ENCODE measurements at places on chromosomes 13 and 19. TPM values are rescaled to one million over a fixed set of nuclear protein-coding genes. Genes with fewer than 3 reads are reported as not detected.

DNA sequence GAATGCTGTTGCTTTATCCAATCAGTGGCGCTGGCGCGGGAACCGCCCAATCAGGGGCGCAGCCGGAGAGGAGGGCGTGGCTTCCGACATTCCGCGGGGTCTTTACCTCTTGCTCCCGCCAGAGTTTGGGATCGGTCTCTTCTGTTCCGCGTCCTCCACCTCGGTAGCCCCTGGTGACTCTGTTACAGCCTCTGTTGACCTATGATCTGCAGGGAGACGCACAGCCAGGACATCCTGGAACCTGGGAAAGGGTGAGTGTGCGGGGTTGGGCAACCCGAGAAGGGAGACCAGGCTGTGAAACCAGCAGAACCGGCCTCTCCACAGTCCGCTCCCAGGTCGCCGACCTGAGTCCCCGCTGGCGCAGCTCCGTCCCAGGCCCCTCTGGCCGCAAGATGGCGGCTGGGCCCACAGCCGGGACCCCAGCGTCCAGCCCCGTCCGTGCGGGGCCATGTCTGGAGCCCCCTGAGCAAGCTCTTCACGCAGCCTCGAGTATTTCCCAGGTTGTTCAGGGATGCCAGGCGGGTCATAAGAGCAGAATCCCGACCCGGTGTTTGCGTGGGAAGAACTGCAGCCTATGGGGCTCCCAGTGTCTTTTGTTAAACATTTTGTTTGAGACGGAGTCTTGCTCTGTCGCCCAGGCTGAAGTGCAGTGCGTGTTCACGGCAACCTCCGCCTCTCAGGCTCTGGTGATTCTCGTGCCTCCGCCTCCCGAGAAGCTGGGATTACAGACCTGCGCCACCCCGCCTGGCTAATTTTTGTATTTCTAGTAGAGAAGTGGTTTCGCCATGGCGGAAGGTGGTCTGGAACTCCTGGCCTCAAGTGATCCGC, 4.4 kb upstream of the ZNF681 start:
- DNase-seq: peak; percentile 87

DNA sequence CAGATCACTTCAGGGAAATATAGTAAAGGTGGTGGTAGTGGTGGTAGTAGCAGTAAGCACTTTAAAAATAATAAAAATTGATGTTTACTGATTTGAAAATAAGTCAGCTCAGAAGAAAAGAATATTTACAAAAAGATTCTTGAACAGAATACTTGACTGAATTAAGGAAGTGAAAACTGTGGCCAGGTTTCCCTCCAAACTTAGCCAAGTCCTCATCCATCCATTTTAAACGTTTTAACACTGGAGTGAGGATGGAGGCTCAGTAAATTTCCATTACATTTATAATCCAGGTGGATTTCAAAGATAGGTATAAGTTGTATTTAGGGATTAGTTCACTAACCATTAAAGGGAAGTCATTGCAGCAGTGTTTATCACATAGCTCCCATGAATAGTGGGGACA, 221.5 kb downstream of the RGCC start:
- DNase-seq: no peak

- no peak for DNase-seq
These were observed 19.7 kb upstream of the LDLR start for GRCh38 chr19:11069561-11069960.

GRCh38 chr19:11137542-11138384, 17.8 kb downstream of the SPC24 start:
- peak; percentile 90 for DNase-seq

GRCh38 chr19:55303477-55303876, 19.7 kb downstream of the BRSK1 start:
- no peak for DNase-seq

DNA sequence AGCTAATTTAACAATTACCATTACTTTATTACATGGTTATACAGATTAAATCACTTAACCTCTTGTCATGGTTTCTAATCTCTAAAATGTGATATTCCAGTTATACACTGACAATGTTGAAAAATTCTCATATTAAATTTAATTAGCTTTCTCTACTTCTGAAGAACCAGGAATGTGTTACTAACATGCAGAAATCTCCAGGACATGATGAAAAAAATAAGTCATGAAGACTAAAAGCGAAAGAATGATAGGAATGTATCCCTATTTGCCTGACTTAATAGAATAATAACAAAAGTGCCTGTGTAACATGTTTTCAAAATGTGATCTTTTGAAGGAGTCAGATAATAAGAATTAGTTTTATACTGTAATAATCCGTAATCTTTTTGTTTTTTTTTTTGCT, 2823.7 kb upstream of the PCDH20 start:
- DNase-seq: no peak

DNA sequence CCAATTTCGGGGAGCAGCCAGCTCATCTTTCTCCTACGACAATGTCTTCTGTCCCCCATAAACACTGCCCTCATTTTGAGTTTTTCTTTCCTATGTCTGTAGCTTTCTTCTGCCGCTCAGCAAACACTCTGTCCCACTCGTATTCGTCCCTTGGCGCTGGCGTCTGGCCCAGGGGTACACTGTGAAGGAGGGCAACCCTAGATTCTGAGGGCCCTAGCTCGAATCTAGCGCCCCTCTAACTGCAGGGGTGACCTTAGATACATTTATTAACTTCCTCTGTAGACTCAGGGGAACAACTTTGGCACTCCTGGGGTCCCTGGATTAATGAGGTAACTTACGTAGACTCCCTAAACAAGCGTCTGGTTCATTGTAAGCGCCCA, 677 bp upstream of the LRCH1 start:
- DNase-seq: no peak

DNA sequence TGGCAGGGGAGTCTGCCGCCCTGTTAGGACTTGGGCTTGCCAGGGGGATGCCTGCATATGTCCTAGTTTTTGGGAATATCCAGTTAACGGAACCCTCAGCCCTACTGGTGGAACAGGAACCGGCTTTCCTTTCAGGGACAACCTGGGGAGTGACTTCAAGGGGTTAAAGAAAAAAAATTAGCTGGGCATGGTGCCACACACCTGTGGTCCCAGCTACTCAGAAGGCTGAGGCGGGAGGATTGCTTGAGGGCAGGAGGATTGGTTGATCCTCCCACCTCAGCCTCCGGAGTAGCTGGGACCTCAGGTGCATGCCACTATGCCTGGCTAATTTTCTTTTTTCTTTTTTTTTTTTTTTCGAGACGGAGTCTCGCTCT, 22.5 kb downstream of the LDLR start:
- DNase-seq: no peak

- DNase-seq: no peak
These were observed 90.1 kb downstream of the ANKRD10 start for GRCh38 chr13:110824702-110825300.

DNA sequence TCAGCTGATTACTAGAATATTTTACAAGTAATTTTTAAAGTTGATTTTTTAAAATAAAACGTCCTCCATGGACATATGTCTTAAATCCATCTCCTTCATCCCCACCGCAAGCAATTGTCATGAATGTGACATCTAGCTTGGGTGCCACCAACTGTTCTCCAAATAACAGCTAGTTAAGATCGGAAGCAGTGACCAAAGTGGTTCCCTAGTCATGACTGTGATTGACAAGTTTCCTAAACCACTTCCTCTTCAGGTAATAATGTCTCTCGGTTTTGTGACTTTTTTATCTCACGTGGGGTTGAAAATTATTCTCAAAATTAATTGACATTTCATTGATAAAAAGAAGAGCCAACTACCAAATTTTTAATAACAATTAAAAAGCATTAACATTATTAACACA, 135.3 kb upstream of the MIR17HG start:
- no peak for DNase-seq

DNA sequence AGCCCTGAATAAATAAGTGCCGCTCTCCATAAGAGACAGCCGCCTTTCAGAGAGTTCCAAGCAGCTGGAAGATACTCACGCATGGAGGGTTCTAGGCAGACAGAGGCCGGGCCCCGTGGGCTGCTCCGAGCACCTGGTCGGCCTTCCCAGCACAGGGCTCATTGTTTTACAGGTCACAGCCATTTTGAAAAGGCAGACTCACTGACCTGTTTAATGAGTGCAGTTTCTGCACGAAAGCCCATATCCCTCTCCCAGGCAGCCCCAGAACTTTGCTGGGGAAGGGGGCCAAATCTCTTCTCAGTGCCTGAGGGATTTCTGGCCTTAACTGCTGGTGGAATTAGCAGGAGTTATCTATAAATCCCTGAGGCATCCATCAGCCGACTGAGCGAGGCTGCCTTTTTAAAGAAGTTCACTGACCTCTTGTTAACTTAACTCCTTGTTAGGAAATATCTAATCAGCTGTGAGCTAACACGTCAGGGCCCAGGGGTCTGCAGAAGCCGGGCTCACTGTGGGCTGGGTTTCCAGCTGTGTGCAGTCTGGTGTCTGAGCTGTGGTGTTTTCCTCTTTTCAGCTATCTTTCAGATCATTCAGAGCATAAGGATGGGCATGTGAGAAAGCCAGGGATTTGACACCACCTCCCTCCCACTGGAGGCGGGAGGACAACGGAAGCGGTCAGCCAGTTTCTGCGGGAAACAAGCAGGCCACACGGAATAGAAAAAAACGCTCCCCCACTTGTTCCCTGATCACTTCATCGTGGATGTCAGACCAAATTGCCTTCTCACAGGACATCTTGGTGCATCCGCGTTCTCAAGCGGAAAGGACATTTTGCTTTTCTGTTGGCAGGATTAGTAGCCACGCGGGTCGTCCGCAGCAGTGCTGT, 23.3 kb downstream of the SERP2 start:
- DNase-seq: no peak

- DNase-seq: no peak
These were observed 17.3 kb downstream of the NUFIP1 start for GRCh38 chr13:44971656-44972595.

- DNase-seq: no peak
These were observed 10.2 kb downstream of the WDR87 start for GRCh38 chr19:37896180-37896579.

DNA sequence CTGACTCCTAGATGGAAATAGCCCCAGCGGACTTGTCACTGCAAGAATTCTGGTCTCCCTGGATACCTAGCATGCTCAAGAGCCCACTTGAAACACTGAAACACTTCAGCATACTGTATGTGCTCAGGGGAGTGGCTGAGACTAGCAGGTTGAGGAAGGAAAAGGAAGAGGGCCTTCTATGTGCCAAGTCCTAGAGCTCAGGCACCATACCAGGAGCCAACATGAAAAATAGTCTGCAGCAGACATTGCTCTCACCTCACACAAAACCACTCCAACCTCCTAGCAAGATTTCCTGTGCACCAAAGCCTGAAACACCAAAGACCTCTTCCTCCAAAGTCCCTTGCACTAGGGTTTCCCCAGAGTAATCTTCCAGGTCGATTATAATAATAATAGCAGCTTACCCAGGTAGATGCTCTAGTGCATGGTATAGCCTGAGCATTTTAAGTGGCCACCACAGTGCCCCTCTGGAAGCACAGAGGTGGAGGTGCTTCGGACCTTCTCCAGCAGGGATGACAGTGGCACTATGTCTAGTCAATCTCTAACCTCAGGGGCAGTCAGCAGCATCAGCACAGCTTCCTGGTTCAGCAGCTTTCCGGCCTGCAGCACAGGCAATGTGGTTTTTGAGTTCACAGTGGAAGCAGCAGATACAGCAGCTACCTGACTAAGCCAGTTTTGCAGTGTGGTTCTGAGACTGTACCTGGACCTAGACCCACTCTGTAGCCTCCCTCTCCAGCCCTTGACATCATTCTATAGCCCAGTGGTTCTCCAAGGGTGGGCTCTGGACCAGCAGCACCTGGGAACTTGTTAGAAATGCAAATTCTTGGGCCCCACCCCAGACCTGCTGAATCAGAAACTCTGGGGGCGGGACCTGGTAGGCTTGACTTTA, 45.6 kb upstream of the UBE2L5 start:
- DNase-seq: no peak

DNA sequence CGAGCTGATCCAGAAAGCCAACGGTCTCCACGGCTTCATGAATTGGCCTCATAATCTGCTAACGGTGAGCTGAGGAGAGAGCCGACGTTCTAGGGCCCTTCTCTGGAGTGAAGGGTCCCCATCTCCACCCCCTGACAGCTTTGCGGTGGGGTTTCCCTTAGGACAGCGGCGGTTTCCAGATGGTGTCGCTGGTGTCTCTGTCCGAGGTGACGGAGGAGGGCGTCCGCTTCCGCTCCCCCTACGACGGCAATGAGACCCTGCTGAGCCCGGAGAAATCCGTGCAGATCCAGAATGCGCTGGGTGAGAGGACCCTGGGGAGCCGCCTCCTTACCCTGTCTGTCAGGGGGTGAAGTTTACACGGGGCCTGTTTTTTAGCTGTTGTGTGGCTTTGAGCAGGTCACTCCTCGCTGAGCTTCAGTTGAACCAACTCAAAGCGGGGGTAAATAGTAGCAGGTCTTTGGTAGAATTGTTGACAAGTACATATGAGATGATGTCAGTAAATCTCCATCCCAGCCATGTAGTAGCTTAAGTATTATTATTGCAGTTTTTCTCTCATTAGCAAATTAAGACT, 801 bp downstream of the QTRT1 start:
- no peak for DNase-seq

- DNase-seq: peak; percentile 24
These were observed 42.9 kb upstream of the F7 start for GRCh38 chr13:113062691-113063090.

- no peak for DNase-seq
These were observed 283 bp upstream of the PARP4 start for GRCh38 chr13:24512908-24513213.

- no peak for DNase-seq
These were observed 313 bp downstream of the ZNF541 start for GRCh38 chr19:47572635-47573034.

VSTM1 gene
- polyA plus RNA-seq: not detected

COMMD6 gene
- polyA plus RNA-seq: 160 TPM

WDR87 gene
- not detected for polyA plus RNA-seq

LGI4 gene
- 5.1 TPM for polyA plus RNA-seq

All from aorta (tissue), 5 donors.